MM.1S (cell line): ENCODE measurements at places on chromosomes 11 and 22.

DNA sequence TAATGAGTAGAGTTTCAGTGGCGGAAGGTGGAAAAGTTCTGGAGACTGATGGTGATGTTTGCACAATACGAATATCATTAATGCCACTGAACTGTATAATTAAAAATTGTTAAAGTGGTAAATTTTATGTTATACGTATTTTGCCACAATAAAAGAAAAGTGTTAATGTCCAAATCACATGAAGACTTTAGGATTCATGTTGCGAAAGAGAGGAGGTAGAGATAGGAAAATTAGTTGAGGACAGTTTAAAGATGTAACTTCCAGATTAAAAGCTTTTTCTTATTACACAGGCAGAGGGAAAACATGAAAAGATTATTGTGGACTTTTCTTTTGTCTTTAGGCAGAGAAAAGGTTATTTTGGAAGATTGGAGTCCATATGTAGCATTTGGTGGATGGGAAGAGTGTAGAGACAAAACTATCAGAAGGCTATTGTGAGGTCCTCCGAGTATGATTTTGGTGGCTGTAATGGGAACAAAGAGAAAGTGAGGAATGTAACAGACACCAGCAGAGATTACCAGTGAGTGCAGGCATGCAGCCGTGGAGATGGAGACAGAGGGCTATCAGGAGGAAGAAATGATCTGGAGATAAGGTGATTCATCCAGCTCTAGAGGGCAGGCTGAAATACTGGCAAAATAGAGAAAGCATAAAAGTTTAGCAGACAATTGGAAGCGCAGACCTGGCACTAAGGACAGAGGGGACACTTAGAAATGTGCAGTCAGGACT is 12.5 kb downstream of the VPS26B start:
- H3K27ac ChIP-seq: no peak overlapping the region
- H3K4me1 ChIP-seq: no peaks in the 10 kb centered on the region
- no peaks in the 10 kb centered on the region for H3K27me3 ChIP-seq
- no peak overlapping the region for H3K4me3 ChIP-seq

DNA sequence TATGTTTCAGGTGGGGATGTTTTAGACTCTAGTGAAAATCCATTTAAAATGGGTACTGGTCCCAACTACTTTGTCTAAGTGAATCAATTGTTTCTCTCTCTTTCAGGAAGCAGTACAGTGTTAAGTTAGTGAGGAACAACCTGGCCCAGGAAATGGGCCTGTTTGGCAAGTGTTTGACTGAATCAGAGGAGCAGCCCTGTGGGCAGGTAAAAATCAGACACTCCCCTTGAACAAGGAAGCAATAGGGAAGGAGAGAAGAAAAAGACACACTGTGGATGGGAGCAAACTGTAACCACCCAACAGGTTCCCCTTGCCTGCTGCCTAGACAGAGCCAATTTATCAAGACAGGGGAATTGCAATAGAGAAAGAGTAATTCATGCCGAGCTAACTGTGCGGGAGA is 245.7 kb downstream of the C11orf87 start:
- no peak for DNase-seq
- H3K27ac ChIP-seq: no peak overlapping the region
- H3K4me1 ChIP-seq: no peaks in the 10 kb centered on the region
- no peaks in the 10 kb centered on the region for H3K27me3 ChIP-seq
- no peak overlapping the region for H3K4me3 ChIP-seq
- no peaks in the 10 kb centered on the region for H3K36me3 ChIP-seq

- H3K4me1 ChIP-seq: no peaks in the 10 kb centered on the region
- no peak overlapping the region for H3K4me3 ChIP-seq
- H3K27ac ChIP-seq: no peak overlapping the region
- no peaks in the 10 kb centered on the region for H3K36me3 ChIP-seq
- H3K27me3 ChIP-seq: peaks cover 61% of the 10 kb centered on the region
- peak; percentile 16 for DNase-seq
Observed at GRCh38 chr11:117435326-117435725, 107.7 kb downstream of the CEP164 start.

DNA sequence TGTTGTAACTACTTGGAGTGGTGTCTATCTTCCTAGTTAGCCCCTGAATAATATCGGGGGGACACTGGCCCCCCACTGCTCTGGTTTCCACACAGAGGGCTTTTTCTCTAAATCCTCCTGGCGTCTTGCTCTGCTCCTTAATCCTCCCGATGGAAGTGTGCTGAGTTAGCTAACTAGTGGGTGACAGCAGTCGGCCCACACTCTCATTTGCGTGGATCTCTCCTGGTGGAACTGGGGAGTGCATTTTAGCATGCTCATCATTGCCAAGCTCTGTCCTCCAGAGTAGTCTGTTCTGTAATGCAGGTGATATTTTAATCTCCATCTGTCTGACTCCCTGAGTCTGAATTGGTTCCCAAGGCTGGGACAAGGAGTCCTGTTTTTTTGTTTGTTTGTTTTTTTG is 46.1 kb upstream of the RASSF10 start:
- H3K27me3 ChIP-seq: no peaks in the 10 kb centered on the region
- DNase-seq: no peak
- H3K4me1 ChIP-seq: no peaks in the 10 kb centered on the region
- no peak overlapping the region for H3K27ac ChIP-seq
- H3K36me3 ChIP-seq: no peaks in the 10 kb centered on the region
- H3K4me3 ChIP-seq: no peak overlapping the region

GRCh38 chr22:26205494-26205893 is 36.2 kb downstream of the SEZ6L start:
- H3K4me3 ChIP-seq: no peak overlapping the region
- H3K27me3 ChIP-seq: peaks cover 57% of the 10 kb centered on the region
- H3K27ac ChIP-seq: no peak overlapping the region
